ENCODE measurements at places on chromosomes 4 and X. TPM values are rescaled to one million over a fixed set of nuclear protein-coding genes. Genes with fewer than 3 reads are reported as not detected.

DNA sequence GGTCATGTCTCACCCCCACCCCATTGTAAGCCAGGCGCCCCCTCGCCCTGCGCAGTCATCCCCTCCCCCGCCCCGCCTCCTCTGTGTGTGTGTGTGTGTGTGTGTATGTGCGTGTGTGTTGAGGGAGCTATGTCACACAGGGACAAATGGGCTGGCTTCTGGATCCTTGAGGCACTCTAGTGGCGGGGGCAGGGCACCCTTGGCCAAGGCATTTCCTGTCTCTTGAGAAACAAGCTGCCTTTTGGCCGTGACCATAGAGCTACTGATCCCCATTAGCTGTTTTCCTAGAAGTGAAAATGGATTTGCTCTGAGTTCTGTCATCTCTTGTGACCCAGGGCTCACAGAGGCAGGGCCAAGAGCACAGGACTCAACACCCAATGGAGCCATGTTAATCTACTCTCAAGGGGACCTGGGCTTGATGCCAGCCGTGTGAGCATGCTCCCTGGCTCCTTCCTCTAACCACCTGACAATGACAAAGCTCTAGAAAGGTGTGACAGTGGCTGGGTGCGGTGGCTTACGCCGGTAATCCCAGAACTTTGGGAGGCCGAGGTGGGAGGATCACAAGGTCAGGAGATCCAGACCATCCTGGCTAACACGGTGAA is 162.5 kb upstream of the BCOR start:
- DNase-seq = no peak

Gene VEGFD
- total RNA-seq = not detected

- DNase-seq = no peak
Observed at GRCh38 chr4:161186750-161187149, 977.0 kb downstream of the FSTL5 start.

DNA sequence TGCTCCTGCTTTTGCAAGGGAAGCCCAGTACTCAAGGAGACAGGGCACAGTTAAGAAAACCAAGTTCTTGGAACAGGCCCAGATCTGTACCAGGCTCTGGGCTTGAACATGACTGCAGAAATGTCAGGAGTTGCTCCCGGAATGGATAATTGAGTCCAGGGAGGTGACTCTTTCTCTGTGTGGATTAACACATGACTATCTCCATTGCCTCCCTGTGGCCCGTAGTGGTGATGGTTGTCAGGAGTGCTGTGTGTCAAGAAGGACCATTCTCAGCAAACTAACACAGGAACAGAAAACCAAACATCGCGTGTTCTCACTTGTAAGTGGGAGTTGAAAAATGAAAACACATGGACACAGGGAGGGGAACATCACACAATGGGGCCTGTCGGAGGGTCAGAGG is 39.9 kb downstream of the CCKAR start:
- no peak for DNase-seq

DNA sequence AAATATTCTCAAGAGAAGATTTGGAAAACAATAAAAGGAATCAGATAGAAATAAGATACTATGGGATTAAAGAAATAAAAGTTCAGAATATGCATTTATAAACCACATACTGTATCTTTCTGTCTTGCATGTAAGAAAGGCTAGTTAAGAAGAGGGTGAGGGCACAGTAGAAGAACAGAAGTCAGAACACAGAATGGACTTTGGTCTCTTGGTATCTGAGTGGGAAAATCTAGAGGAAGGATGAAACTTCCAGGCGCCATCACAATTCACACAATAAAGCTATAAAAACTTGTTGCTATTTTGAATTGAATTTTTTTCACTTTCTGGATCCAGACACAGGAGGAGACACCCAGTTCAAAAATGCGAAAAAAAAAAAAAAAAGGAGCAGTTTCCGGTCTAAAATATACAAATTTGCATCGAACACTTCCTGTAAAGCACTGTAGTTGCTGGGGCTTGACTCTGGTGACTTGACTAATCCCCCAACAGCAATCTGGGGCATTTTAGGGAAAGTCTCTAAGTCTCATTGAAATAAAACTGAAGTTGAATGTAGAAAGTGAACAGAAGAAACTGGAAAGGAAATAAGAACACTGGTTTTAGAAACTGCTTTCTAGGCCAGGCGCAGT is 8.1 kb upstream of the NAAA start:
- no peak for DNase-seq

DNA sequence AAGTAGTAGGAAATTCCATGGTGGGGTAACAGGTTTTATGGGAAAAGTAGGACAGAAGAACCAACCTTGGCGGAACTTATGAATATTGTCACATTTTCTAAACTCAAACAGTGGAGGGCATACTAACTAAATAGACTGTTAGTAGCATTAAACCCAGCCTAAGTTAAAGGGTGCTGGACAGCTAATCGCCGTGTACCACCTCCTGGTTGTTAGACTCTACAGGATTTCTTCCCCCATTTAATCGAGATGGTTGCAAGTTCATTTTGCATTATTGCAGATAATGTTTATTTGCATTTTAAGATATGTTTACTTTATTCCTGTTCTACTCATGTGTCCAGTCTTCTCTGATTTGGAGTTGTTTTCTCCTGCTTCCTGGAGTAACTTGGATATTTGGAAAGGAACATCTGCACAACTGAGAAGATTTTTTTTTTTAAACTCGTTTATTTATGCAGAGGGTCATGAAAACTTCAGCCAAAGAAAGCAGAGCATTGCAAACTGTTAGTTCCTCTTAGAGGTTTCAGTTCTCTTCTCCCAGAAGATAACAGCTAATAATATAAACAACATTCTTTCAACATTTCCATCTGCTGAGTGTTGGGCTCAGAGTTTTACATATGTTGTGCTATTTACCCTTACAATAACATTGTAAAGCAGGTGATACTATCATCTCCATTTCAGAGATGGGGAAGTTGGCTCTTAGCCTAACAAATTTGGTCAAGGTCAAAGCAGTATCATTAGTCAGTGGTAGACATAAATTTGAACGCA is 51.5 kb upstream of the TBC1D9 start:
- DNase-seq = no peak

DNA sequence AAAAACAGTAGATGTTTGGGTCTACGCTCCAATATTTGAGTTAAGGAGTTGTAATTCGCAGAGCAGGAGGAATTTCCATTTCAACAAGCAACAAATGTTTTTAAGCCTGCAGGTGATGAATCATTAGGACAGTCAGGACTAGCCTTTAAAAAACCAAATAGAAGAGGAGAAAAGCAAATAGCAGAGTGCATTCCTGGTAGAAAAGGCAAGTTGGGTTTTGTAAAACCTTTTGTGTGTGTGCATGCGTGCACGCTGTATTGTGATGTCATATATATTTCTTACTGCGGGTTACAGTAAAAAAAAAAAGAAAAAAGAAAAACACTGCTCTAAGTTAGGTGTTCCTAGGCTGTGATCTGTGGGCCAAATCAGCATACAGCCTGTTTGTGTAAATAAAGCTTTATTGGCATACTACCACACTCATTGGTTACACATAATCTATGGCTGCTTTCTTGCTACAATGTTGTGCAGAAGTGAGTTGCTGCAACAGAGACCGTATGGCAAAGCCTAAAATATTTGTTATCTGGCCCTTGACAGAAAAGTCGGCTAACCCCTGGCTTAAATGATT is 135.6 kb downstream of the MID1 start:
- no peak for DNase-seq

Gene KIT
- 10.4 TPM for total RNA-seq

Measured in A172 (cell line).